ENCODE measurements at places on chromosomes 13 and 19.

- DNase-seq, result no peak
These were observed 8.6 kb downstream of the TMEM259 start for GRCh38 chr19:1012334-1012733.

DNA sequence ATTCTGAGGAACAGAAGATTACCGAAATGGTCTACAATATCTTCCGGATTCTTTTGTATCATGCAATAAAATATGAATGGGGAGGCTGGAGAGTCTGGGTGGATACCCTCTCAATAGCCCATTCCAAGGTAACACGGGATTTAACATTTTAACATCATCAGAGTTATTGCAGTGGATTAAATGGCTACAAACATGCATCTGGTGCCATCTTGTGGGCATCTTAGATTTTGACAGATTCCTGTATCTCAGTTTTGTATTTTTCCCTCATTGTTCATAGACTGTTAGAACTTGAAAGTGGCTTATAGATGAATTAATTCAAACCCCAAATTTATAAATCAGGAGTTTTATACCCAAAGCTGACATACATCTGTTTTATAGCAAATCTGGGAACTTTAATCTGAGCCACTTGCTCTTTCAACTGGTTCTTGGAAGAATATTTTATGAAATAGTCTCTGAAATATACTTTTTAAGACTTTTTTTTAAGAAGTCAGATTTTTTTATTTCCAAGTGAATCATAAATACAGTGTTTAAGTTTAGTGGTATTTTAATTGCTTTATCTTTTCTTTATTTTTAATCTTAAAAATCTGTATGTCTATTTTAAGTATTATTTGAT is 215.2 kb downstream of the NBEA start:
- peak; percentile 56 for DNase-seq

DNA sequence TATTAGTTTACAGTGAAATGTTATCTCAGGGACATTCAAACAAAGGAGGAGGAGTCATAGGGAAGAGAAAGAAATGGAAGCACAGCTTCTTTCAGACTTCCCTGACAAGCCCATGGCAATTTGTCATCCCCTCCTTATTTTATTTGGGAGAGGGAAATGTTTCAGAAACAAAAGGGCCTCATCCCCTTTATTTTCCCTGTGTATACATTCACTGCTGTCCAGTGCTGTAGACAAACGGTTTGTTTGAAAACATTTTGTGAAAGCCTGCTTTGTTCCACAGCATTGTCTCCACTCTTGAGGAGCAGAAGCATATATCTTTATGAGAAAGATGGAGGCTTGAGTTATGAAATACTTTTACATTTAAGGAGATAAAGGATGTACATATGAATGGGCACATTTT is 12.3 kb downstream of the ZNF460 start:
- no peak for DNase-seq

GRCh38 chr13:20186771-20187170 is 6.0 kb downstream of the GJB2 start:
- DNase-seq, result no peak

- DNase-seq, result no peak
These were observed 8.1 kb downstream of the KCNN1 start for GRCh38 chr19:17975032-17975431.

GRCh38 chr19:19527674-19528625 is 761 bp upstream of the YJEFN3 start:
- no peak for DNase-seq

- DNase-seq, result peak; percentile 24
These were observed 7.3 kb downstream of the SIGLEC9 start for GRCh38 chr19:51131780-51132680.

- peak; percentile 72 for DNase-seq
These were observed 9.8 kb downstream of the SIGLEC10 start for GRCh38 chr19:51407511-51408131.

DNA sequence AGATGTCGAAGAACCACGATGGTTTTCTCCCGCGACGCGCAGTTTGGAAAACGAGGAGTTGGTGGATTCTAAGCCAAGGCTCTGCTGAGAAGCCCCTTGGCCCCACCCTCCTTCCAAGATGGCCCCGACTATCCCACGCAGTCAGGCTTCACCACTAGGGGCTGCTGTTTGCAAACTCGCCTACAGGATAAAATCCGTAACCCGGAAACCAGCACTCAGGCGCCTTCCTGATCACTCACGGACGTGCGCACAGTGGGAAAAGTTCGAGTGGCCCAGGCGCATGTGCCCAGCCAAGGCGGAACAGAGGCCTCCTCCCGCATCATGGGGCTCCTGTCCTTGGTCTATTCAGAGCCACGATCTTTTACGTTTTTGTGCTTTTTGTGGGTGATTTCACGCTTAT is 19.2 kb upstream of the UQCR11 start:
- DNase-seq, result peak; percentile 61

DNA sequence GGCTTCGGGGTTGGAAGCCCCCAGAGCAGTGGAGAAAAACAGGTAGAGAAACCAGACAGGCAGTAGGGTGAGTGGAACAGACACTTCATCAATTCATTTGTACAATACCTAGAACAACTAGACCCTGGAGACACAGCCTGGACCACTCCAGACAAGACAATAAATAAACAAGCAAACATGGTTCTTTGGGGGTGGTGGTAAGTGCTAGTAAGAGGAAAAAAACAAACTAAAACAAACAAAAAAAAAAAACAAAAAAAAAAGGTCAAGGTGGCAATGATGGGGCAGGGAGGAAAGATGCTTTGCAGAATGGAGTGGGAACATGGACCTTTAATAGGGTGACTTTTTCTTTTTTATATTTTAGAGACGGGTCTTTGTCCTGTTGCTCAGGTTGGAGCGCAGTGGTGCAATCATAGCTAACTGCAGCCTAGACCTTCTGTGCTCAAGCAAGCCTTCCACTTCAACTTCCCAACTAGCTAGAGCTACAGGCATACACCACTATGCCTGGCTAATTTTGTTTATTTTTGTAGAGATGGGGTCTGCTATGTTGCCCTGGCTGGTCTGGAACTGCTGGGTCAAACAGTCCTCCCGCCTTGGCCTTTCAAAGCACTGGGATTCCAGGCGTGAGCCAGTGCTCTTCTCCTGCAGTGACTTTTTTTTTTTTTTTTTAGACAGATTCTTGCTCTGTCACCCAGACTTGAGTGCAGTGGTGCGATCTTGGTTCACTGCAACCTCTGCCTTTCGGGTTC is 3.1 kb downstream of the JUNB start:
- DNase-seq, result no peak

DNA sequence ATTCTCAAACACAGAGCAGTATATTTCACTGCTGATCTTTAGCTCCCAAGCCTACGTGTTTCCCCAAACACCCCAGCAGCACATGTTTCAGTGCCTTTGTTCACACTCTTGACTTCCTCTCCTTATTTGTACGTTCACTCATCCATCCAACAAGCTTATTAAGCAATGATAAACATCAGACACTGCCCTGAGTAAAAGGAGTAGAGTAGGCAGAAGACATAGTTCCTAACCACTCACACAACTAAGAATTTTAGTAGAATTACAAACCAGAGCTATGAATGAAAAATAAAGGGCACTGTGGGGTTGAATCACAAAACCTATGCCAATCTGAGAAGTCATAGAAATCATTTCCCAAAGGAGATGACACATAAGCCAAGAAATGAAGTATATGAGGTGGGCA is 213.5 kb downstream of the DIAPH3 start:
- no peak for DNase-seq

GRCh38 chr19:12156223-12157058 is at the start of gene ZNF625:
ZNF625 (minus strand) TSS chr19:12156734; CDS start chr19:12156558, 176 bp downstream.
- no peak for DNase-seq

GRCh38 chr13:39330504-39330903 is 272.5 kb downstream of the LHFPL6 start:
- DNase-seq, result no peak

DNA sequence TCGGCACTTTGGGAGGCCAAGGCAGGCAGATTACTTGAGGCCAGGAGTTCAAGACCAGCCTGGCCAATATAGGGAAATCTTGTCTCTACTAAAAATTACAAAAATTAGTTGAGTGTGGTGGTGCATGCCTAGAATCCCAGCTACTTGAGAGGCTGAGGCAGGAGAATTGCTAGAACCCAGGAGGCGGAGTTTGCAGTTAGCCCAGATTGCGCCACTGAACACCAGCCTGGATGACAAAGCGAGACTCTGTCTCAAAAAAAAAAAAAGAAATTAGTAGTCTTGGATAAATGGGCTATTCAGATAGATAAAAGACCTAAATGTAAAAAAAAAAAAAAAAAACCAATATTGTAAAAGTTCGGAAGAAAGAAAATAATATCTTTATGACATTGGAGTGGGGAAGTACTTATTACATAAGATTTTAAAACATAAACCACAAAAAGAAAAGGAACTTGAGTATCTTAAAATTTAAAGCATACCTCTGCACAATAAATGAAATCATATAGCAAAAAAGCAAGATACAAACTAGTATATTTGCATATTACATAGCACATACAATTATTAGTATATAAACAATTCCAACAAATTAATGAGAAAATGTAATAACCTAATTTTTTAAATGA is 26.7 kb upstream of the RNASEH2B start:
- no peak for DNase-seq

DNA sequence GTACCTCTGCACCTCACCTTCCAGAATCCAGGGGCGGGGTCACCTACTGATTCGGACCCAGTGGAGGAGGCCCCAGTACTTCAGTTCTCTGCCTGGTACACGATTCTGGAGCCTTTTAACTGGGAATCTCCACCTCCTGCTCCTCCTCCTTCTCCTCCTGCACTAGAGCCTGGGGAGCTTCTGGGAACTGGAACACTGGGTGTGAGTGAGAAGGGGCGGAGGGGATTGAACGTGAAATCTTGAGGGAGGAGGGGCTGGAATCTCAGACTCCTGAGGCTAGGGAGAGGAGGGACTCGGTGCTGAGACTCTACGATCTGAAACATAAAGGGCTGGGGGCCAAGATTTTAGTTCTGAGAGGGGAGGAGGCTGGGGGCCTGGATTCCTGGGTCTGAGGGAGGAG is at the start of gene KLK8:
KLK8 (minus strand) TSS at position 90 of the 400 bp plus-strand sequence. CDS start 437 bp downstream, outside the sequence.
- no peak for DNase-seq

- DNase-seq, result no peak
These were observed 4.3 kb upstream of the NAXD start for GRCh38 chr13:110610955-110611595.

DNA sequence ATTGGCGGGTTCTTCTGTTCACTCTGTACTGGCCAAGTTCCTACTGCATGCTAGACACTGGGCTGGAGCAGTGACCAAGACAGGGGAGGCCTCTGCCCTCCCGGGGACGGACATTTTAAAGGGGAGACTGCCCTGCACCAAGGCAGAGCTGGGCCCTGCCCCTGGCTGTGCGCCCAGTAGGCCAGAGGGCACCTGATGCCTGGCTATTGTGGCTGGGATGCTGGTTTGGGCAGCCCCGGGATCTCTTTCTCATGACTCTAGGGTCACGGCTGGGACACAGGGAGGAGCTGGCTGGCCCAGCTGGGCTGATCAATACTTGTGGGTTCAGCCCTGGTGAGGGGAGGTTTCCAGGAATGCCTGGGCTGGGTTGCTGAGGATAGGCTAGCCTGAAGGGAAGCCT is 17.7 kb downstream of the LIPE start:
- no peak for DNase-seq

Measured in A549 (cell line).